CD4-positive, CD25-positive, alpha-beta regulatory T cell (primary cell): ENCODE measurements at places on chromosomes 2 and 18.

- H3K4me1 ChIP-seq, result no peaks in the 10 kb centered on the region
- no peak overlapping the region for H3K4me3 ChIP-seq
- no peaks in the 10 kb centered on the region for H3K27me3 ChIP-seq
- H3K36me3 ChIP-seq, result no peaks in the 10 kb centered on the region
These were observed 25.7 kb downstream of the MAP4K3 start for GRCh38 chr2:39411181-39411944.

GRCh38 chr2:119544939-119545475 is 758 bp downstream of the CFAP221 start:
- no peaks in the 10 kb centered on the region for H3K36me3 ChIP-seq
- DNase-seq, result no peak
- peaks cover 23% of the 10 kb centered on the region for H3K27me3 ChIP-seq
- no peak overlapping the region for H3K4me3 ChIP-seq
- H3K4me1 ChIP-seq, result peaks cover 6% of the 10 kb centered on the region

- H3K27ac ChIP-seq, result no peak overlapping the region
- no peaks in the 10 kb centered on the region for H3K36me3 ChIP-seq
- H3K27me3 ChIP-seq, result no peaks in the 10 kb centered on the region
- peaks cover 16% of the 10 kb centered on the region for H3K4me1 ChIP-seq
These were observed 123.5 kb downstream of the ZNF516 start for GRCh38 chr18:76371301-76372203.

DNA sequence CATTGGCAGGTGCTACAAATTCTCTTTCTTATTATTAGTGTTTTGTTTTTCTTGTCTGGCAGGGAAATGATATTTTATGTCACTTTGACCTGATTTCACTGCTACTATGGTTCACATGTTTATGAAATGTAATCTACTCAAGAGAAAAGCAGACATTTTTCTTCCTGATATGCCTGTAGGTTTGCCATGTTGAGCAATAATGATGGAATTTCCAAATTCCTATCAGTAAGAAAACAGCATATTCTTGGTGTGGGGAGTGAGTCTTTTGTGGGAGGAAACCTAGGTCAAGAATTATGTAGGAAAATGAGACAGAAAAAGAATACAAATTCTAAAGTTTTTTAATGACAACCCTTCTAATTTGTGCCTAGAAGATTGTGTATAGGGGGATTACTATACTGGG is 356.4 kb downstream of the SLC4A3 start:
- H3K36me3 ChIP-seq, result no peaks in the 10 kb centered on the region
- no peak overlapping the region for H3K4me3 ChIP-seq
- H3K27me3 ChIP-seq, result no peaks in the 10 kb centered on the region
- no peak for DNase-seq
- H3K27ac ChIP-seq, result no peak overlapping the region

GRCh38 chr18:64248836-64249235 is 99.9 kb upstream of the LINC00305 start:
- no peak overlapping the region for H3K4me3 ChIP-seq
- no peak overlapping the region for H3K27ac ChIP-seq
- no peaks in the 10 kb centered on the region for H3K36me3 ChIP-seq
- no peaks in the 10 kb centered on the region for H3K27me3 ChIP-seq
- H3K4me1 ChIP-seq, result no peaks in the 10 kb centered on the region

GRCh38 chr18:36128907-36129299 is 237 bp downstream of the SLC39A6 start:
- peak overlapping the region; percentile 99 for H3K27ac ChIP-seq
- H3K27me3 ChIP-seq, result no peaks in the 10 kb centered on the region
- H3K36me3 ChIP-seq, result peaks cover 5% of the 10 kb centered on the region
- peak overlapping the region; percentile 98 for H3K4me3 ChIP-seq

- no peaks in the 10 kb centered on the region for H3K36me3 ChIP-seq
- H3K27me3 ChIP-seq, result peaks cover 9% of the 10 kb centered on the region
- no peak within 1 kb of the TSS for H3K27ac ChIP-seq
- H3K4me3 ChIP-seq, result no peak within 1 kb of the TSS
These were observed at the start of gene EFEMP1 for GRCh38 chr2:55923091-55923981. Gene EFEMP1, minus strand, starts transcription at chr2:55923782. Its CDS starts 1,342 bp downstream, at chr2:55922440.

GRCh38 chr18:30361864-30362540 is 680.5 kb downstream of the DSC3 start:
- no peaks in the 10 kb centered on the region for H3K4me1 ChIP-seq
- no peaks in the 10 kb centered on the region for H3K27me3 ChIP-seq
- DNase-seq, result no peak
- H3K4me3 ChIP-seq, result no peak overlapping the region
- H3K36me3 ChIP-seq, result no peaks in the 10 kb centered on the region

- H3K36me3 ChIP-seq, result no peaks in the 10 kb centered on the region
- no peaks in the 10 kb centered on the region for H3K27me3 ChIP-seq
- H3K27ac ChIP-seq, result no peak overlapping the region
- H3K4me1 ChIP-seq, result peaks cover 41% of the 10 kb centered on the region
These were observed 83.4 kb downstream of the DOCK10 start for GRCh38 chr2:224958873-224959272.

DNA sequence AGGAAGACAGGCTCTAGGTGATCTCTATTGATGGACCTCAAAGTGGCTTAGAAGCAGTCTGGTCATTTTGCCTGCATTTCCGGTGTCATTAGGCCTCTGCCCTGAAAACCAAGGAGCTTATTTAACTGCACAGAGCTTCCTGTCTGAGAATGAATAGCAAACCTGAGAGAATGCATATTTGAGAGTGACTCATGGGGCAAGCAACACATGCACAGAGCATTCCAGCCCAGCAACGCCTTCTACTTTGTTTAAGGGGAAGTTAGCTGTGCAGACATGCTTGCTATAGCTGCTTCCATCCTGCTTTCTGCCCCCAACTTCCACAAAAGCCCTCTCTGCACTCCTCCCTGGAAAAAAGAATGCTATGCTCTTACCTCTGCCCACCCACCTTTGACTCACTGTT is 232.8 kb downstream of the GRB14 start:
- no peak overlapping the region for H3K4me3 ChIP-seq
- no peak overlapping the region for H3K27ac ChIP-seq
- H3K36me3 ChIP-seq, result no peaks in the 10 kb centered on the region
- H3K27me3 ChIP-seq, result no peaks in the 10 kb centered on the region
- DNase-seq, result no peak

- no peak overlapping the region for H3K27ac ChIP-seq
- no peaks in the 10 kb centered on the region for H3K4me1 ChIP-seq
- no peaks in the 10 kb centered on the region for H3K27me3 ChIP-seq
These were observed 379.0 kb downstream of the IRS1 start for GRCh38 chr2:226420646-226421045.

GRCh38 chr18:35248429-35248828 is 7.6 kb downstream of the ZNF397 start:
- peaks cover 55% of the 10 kb centered on the region for H3K36me3 ChIP-seq
- H3K4me1 ChIP-seq, result no peaks in the 10 kb centered on the region
- H3K27me3 ChIP-seq, result no peaks in the 10 kb centered on the region
- no peak overlapping the region for H3K27ac ChIP-seq
- no peak overlapping the region for H3K4me3 ChIP-seq

DNA sequence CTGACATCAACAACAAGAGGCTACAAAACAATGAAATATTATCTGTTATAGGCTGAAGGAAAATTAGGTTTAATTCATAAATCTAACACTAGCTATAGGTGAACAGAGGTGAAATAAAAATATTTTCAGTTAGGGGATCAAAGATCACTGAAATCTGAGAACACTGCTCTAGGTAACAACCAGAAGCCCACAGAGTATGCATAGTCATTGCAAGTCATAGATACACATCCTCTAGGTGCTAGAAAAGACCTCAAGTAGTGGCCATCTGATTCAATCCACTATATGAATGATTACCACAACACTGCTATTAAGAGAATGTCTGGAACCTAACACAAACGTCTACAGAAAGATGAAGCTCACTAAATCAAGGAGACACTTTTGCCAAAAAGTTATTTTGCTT is 264.6 kb upstream of the CYP26B1 start:
- H3K4me3 ChIP-seq, result no peak overlapping the region
- H3K4me1 ChIP-seq, result no peaks in the 10 kb centered on the region
- H3K27me3 ChIP-seq, result no peaks in the 10 kb centered on the region
- DNase-seq, result no peak
- H3K36me3 ChIP-seq, result no peaks in the 10 kb centered on the region

DNA sequence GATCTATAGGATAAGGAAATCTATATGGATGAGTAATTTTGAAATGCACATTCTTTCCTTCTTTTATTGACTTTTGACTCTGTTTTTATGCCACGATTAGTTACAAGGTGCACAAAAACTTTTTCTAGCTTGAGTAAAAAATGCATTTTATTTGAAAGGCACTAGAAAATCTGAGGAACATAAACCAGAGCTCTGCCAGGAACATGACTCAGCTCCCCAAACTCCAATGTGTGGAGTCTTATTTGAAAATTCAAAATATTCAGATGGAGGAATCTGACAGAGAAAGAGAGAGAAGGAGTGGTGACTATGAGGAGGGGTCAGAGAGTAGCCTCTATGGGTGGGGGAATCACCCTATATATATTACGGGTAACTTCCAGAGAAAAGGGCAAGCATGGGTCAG is 231.0 kb downstream of the DCC start:
- no peaks in the 10 kb centered on the region for H3K36me3 ChIP-seq
- no peak for DNase-seq
- H3K4me1 ChIP-seq, result no peaks in the 10 kb centered on the region
- no peak overlapping the region for H3K27ac ChIP-seq
- H3K27me3 ChIP-seq, result no peaks in the 10 kb centered on the region

DNA sequence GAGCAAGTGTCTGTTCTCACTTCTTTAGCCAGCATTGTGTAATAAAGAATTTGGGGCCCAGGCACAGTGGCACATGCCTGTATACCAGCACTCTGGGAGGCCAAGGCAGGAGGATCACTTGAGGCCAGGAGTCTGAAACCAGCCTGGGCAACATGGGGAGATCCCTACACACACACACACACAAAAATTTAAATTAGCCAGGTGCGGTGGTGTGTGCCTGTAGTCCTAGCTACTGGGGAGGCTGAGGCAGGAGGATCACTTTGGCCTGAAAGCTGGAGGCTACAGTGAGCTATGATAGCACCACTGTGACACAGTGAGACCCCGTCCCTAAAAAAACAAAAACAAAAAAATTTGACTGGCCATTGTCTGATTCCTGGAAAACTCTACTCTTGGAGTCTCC is 8.3 kb downstream of the REV1 start:
- DNase-seq, result no peak
- no peak overlapping the region for H3K4me3 ChIP-seq
- peaks cover 11% of the 10 kb centered on the region for H3K4me1 ChIP-seq

- no peak overlapping the region for H3K4me3 ChIP-seq
- H3K27ac ChIP-seq, result no peak overlapping the region
- no peaks in the 10 kb centered on the region for H3K36me3 ChIP-seq
- H3K4me1 ChIP-seq, result no peaks in the 10 kb centered on the region
- H3K27me3 ChIP-seq, result no peaks in the 10 kb centered on the region
These were observed 719 bp upstream of the ATP6V1B1 start for GRCh38 chr2:70934981-70935380.
